ENCODE measurements at places on chromosomes 2 and 18.

- DNase-seq, result no peak
Observed at GRCh38 chr18:46155641-46156051, 51.5 kb downstream of the HAUS1 start.

GRCh38 chr2:104774631-104775030 is 79.3 kb upstream of the POU3F3 start:
- no peak for DNase-seq

DNA sequence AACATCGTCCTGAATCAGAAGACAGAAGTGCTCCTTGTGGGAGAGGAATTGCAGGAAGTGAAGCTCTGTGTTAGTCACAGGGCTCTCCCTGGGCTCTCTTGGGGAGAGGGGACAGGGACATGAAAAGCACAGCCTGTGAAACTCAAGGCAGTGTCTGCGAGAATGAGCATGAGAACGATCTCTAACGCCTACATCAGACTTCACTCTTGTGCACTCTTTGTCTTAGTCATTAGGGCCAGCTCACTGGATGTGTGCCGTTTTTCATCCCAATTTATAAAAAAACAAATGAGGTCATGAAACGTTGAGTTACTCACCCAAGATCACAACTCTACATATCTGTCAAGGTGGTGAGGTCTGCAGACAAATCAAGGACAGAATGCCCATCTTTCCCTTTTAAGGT is 27.0 kb upstream of the TWIST2 start:
- no peak for DNase-seq

- DNase-seq, result no peak
Observed at GRCh38 chr2:11904029-11904428, 157.6 kb downstream of the LPIN1 start.

DNA sequence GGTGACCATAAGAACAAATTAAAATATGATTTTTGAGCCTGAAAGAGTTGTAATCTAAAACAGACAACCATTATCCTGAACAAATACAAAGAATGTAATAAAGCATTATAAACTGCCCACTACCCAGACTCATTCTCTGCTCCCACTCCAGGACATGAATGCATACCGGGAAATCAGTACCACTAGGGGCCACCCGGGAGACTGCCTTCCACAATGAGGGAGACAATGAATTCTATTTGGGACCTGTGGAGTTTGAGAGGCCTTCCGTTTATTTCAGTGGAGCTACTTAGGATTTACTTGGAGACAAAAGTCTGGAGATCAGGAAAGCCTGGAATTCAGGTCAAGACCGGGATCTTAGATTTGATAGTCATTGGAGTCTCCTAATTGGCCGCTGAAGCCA is 50.0 kb downstream of the NAB1 start:
- DNase-seq, result no peak

DNA sequence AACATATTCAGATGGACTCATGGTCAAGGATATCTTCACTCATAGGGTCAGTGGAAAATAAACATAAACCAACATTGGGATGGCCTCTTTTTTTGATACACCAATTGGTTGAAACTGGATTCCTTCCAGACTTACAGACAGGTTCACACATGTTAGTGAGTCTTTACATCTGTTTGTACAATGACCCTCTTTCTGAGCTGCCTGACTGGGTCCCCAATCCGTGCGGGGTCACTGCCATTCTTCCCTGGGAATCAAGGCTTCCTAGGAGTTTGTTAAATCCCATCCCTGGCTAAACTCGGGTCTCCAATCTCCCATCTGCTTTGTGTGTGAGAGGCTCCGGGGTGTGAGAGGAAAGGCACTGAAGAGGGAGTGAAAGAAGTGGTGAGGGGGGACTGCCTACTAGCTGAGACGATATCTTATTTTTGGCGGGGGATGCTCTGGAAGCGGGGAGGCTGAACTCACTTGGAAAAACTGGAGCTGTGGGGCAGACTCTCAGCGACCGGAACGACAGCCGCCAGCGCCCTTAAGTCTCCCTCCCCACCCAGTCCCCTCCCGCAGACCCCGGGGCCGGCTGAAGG is 487 bp downstream of the STARD6 start:
- peak; percentile 10 for DNase-seq

- no peak for DNase-seq
Observed at GRCh38 chr18:10164271-10165071, 250.7 kb downstream of the VAPA start.

GRCh38 chr2:205930209-205930608 is 155.8 kb downstream of the INO80D start:
- DNase-seq, result no peak

DNA sequence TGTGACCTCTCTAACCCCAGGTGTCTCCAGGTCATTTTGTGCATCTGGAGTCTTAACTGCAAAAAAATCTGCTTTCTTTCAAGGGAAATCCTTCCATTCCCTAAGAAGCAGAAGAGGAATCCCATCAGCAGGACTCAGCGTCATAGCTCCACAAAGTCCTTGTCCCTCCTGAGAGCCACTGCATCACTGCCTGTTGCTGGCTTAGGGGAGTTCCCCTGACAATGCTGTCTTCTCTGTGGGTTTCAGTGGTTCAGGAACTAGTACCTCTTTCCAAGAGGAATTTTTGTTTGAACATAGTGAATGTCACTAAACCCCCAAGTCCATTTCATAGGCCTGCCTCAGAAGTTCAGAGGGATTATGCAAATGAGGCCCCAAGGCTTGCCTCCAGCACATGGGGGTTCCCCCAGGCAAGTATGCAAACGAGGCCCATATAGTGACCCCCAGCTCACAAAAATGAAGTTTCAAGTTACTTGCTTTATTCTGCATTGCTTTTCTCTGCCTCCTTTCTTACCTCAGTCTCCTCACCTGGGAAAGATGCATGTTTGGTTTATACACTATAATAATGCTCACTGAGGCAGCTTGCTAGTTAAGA is 513.9 kb upstream of the MEX3C start:
- DNase-seq, result no peak

DNA sequence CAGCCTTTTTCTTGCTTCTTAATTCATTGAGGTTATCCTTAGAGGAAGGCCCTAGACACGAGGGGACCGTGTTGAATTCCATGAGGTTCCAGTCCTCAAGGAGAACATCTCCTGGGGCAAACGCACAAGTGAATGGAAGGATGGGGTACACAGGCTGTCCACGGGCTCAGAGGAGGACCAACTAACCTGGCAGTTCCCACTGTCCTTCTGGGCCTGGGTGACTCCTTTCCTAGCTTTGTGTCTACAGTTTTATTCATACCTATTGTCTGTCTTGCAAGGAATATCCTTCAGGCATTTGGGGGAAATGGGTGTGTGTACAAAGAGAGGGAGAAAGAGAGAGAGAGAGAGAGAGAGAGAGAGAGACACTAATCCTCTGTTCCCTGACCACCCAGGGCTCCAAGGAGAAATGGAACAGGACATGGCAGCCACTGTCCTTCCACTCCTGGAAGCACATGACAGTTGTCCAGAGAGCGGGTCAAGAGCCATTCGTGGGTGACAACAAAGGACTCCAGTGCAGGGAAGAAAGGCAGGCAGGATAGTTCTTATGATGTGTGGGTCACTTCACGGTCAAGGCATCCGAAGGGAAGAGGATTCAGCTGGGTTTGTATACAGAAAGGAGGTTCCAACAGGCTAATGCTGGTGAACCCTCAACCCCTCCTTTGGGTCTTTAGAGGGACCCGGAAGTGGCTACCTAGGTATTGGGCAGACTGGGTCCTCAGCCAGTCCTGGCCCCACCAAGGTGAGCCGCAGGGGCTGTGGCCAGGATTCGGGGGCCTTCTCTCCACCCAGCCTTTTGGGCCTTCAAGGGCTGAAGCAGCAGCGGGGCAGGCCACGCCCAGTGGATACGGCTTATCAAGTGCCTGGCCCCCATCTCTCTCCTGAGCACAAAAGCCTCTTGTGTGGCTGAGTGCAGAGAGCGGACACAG is 150.6 kb downstream of the MYCN start:
- no peak for DNase-seq

DNA sequence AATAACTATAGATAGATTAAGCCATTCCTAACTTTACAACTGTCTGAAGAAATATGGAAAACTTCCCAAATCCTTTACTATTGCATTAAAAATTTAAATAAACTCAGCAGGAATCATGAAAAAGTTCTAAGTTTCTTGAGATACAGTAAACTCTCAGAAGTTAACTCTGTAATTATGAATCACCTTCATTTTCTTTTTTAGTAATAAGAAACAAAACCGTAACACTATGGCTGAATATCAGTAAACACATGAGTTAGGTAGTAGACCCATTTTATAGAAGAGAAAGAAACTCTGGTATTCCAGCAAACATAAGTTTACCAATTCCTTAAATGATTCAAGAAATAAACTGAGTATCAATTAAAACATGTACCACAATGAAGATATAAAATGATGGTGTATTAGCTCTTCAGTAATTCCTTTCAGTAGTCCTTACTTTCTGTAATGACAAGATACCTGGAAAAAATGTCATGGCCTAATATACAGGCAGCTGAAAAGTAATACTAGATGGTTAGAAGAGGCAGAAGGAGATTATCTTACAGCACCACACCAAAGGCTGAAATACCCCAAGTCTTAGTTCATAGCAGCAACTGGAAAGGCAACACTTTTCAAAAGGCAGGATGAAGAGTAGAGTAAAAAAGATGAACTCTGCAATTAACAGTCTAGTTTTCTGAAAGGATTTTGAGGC is 11.5 kb downstream of the TRIP12 start:
- DNase-seq, result no peak

- no peak for DNase-seq
Observed at GRCh38 chr2:69780921-69781320, 39.0 kb downstream of the ANXA4 start.

GRCh38 chr18:68784071-68784470 is 13.8 kb upstream of the CCDC102B start:
- DNase-seq, result no peak

GRCh38 chr2:191499050-191499449 is 178.9 kb upstream of the NABP1 start:
- no peak for DNase-seq
